HS-27A (cell line): ENCODE measurements at places on chromosomes 5 and 9.

- no peak for DNase-seq
Observed at GRCh38 chr5:35159370-35159742, 70.9 kb downstream of the PRLR start.

- no peak for DNase-seq
Observed at GRCh38 chr9:89564346-89564878, 40.4 kb upstream of the GADD45G start.

DNA sequence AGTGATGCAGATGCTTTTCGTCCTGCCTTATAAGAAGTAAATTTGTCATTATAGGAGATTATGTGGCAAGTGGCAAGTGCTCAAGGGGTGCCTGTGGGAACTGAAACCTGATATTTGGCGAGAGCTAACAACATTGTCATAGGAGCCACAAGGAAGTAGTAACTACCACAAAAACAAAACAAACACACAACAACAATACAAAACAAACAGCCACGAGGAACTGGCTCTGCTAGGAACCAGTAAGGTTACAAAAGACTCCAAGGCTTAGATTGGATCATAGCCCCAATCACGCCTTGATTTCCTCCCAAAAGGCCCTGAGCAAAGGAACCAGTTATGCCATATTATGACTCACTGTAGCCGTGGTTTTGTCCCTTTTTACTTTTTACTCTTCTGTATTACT, 1045.2 kb downstream of the CDH12 start:
- DNase-seq: no peak

GRCh38 chr5:33641744-33642505, 201.2 kb downstream of the TARS1 start:
- DNase-seq: no peak

GRCh38 chr5:82662340-82662739, 384.2 kb upstream of the RPS23 start:
- DNase-seq: no peak

GRCh38 chr5:54446379-54446732, 9.1 kb upstream of the HSPB3 start:
- no peak for DNase-seq

- DNase-seq: no peak
Observed at GRCh38 chr9:128003966-128004604, 23.3 kb upstream of the EEIG1 start.

DNA sequence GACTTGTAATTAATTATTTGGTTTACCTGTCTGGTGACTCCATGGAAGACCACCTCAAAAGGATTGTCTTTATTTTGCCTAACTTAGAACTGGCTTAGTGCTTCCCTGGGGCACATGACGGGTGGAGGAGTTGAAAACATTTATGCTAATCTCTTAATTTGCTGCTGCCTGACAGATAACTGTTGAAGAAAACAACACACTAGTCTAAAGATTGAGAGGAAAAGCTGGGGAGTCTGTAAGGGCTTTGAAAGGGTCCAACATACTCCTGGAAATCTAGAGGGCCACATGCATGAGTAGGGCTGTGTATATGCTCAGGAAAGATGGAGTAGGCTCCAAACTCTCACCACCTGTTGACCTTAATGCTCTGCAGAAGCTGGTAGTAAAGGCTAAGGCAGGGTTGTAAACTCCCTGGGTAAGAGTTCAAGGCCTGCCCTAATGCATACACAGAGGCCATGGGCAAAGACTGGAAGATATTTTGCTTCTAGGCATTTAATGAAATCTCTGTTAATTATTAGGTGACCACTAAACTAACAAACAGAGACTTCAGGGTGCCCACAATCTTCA, 40.7 kb downstream of the NR3C1 start:
- DNase-seq: no peak

GRCh38 chr9:126962336-126962735, 47.8 kb downstream of the RALGPS1 start:
- DNase-seq: no peak

GRCh38 chr5:37217976-37218375, 31.2 kb downstream of the CPLANE1 start:
- DNase-seq: no peak

- no peak for DNase-seq
Observed at GRCh38 chr5:32628049-32628844, 42.9 kb downstream of the SUB1 start.

- DNase-seq: peak; percentile 56
Observed at GRCh38 chr5:72138943-72139521, 31.8 kb downstream of the MAP1B start.

GRCh38 chr9:20144197-20144596, 355.4 kb upstream of the SLC24A2 start:
- no peak for DNase-seq

- no peak for DNase-seq
Observed at GRCh38 chr9:84303061-84303460, 37.5 kb downstream of the SLC28A3 start.

DNA sequence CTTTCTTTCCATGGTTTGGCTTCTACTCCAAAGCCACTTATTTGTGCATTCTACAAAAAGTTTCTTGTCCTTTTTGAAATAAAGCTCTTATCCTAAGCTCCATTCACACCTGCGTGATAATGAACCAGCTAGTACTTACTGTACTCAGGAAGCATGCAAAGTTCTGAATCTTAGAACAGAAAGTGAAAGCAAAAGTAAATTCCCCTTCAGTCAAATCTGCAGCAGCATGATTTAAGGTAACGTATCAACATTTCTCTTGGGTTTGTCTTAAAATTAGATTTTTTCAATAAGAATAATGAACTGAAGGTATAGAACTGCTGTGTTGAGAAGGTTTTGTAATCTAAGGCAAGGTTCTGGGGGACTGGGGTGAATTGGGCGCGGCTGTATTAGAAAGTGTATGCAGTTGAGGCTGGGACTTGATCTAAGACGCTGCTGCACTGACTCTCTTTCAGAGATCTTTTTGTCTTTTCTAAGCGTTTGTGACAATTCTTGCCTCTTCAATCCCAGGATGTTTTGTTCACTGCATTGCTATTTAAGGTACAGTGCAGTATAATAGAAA, at the start of gene ERAP2:
Gene ERAP2 (plus strand): TSS at position 209 of the 559 bp plus-strand sequence. CDS start 3,186 bp downstream, outside the sequence.
- DNase-seq: peak; percentile 11

DNA sequence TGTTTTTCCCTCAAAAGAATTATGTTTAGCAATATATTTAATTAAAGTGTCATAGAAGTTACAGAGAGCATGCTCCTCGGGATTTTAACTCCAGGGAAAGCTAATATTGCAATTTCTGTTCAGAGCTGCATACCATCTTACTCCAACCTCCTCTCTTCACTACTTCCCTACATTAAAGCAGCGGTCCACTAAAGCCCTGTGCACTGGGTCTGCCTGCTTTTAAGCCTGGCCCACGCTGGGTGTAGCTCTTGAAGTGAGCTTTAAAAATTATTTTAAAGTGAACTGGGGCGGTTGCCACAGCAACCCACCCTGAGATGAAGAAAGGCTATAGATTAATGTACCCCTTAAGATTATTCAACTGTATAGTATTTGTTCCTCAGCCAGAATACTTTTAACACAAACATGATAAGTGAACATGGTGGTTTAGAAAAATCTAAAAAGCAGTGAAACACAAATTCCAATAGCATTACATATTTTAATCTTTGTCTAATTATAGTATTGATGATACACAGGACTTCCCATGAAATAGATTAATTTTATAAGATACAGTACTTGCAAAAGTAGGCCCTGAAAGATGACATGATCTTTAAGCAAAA, 3.9 kb upstream of the MEF2C start:
- no peak for DNase-seq

DNA sequence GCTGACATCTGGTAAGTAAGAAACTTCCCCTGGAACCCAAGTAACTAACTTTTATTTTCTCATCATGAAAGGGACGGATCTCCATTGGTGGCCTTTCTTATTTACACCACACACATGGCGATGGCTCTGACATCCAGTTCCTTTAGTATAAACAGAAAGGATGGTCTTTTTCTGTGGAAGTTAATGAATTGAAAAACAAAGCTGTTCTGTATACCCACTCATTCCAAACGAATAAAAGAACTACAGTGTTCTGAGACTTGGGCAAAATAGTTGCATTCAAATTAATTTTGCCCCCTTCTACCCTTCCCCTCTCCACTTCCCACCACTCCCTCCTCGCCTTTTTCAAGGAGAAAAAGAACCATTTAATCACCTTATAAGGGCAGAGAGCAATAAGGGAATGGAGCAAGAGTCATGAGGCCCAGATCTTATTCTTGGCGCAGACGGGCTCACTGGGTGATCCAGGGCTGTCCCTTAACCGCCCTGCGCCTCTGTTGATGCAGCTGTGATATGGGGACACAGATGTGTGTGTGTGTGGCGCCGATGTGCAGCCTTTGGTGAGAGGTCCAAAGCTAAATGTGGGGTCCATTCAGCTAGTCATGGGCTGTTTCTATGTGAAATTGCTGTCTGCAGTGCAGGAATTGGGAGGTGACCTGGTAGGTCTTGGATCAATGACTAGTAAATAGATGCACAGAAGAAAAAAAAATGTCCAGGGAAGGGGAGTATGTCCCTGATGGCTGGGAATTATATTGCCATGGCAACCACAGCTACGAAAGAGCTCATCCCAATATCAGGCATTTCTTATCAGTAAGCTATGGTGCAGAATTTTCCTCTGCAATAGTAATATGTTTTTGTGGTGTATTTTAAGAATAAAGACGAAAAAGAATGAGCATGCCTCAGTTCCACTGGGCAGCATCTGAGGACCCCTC, 141.5 kb upstream of the ERCC6L2 start:
- no peak for DNase-seq

- DNase-seq: no peak
Observed at GRCh38 chr9:123687246-123687751, 242.6 kb downstream of the DENND1A start.

DNA sequence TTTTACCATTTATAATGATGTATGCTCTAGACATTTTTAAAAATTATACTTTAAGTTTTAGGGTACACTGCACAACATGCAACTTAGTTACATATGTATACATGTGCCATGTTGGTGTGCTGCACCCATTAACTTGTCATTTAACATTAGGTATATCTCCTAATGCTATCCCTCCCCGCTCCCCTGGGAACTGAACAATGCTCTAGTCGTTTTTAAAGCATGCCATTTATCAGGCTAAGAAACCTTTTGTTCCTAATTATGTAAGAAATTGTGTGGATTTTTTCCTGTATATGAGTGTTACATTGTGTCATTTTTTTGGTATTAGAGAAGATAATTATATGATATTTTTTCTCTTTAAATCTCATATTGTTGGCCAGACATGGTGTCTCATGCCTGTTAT, 72.8 kb upstream of the SGCD start:
- no peak for DNase-seq

- DNase-seq: no peak
Observed at GRCh38 chr9:133031496-133031911, 707 bp downstream of the GTF3C5 start.

- no peak for DNase-seq
Observed at GRCh38 chr5:127863610-127864395, 160.6 kb downstream of the CCDC192 start.

DNA sequence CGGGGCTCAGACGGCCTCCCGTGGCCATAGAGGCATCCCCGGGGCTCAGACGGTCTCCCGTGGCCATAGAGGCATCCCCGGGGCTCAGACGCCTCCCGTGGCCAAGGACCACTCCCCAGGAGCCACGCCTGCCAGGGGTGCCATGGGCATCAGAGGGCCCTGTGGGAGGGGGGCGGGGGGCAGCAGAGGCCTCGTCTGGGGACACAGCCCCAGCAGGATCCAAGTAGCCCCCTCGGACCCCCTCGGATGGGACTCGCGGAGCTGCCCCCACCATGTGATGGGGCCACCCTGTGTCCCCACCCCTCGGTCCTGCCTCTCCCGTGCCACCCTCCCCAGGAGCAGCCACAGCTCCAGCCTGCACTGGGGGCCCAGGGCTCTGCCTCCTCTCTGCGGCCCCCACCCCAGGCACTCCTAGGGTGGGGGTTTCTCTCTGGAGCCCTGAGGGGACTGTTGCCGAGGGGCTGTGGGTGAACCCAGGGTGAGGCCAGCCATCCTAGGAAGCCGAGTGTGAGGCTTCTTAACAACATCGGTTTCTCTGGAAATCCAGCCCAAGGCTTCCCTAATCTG, 2.5 kb downstream of the ENTPD8 start:
- DNase-seq: no peak

- DNase-seq: no peak
Observed at GRCh38 chr5:80083101-80083890, 48.1 kb downstream of the THBS4 start.

GRCh38 chr5:172117977-172118701, 69.9 kb downstream of the STK10 start:
- DNase-seq: no peak

DNA sequence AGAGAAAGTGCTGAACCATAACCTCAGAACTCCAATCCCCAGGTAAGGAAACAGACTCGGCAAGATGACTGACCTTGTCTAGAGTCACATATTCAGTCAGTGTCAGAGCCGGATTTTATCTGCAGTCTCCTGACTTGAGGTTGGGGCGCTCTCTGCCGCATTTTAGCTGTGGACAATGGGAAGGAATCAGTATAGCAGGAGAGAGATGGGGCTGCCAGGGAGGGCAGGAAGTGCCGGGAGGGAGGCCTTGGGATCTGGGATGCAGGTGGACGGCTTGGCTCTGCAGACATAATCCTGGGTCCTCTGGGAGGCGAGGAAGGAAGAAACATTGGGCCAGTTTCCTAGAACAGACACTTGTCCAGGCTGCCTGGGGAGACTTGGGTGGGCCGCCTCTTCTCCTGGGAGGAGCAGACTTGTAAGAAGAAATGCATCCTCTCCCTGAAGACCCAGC, 39.7 kb upstream of the COL15A1 start:
- DNase-seq: no peak

GRCh38 chr9:4301971-4302427, 2.1 kb upstream of the GLIS3 start:
- DNase-seq: no peak

DNA sequence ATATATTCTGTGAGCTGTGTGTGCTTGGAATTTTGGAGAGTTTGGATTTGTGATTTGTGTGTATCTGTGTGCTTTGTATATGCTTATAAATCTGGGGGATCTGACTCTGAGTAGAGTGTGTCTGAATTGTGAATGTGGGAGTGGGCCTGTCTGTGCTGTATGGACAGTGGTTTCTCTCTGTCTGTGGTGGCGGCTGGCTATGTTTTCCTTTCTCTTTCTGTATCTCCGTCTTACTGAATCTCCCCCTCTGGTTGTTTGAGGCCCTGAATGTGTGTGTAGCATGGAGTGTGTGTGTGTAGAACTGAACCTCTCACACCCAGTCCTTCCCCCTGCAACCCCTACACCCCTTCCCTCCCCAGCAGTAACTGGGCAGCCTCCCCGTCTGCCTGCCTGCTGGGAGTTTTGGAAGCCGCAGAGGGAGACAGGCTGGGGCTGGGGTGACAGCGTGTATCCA, 4.7 kb downstream of the CXXC5 start:
- no peak for DNase-seq

GRCh38 chr9:114327749-114328148, 1.9 kb upstream of the ORM2 start:
- DNase-seq: no peak

DNA sequence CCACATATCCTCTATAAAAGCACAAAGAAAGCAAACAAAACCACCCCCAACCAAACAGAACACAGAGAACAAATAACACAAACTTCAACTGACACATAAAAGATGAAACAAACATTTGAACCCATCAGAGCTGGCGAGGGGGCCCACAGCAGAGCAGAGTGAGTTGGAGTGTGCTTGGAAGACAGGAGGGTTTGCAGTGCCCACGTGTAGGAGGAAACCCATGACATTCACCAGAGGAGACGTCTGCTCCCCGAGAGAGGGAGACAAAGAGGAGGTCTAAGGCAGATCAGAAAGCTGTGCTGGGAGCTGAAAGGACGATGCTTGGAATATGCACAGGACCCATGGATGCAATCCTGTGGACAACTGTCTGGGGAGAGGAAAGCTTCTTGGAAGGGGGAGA, 27.0 kb downstream of the MRPL36 start:
- DNase-seq: no peak
